ENCODE measurements at places on chromosomes 11 and 22. TPM values are rescaled to one million over a fixed set of nuclear protein-coding genes. Genes with fewer than 3 reads are reported as not detected.

MUC6 gene
- not detected for total RNA-seq

MICAL2 gene
- total RNA-seq: 252 TPM

OR2AT4 gene
- total RNA-seq: not detected

PLAAT3 gene
- total RNA-seq: 21.7 TPM

TSSK2 gene
- not detected for total RNA-seq

DNA sequence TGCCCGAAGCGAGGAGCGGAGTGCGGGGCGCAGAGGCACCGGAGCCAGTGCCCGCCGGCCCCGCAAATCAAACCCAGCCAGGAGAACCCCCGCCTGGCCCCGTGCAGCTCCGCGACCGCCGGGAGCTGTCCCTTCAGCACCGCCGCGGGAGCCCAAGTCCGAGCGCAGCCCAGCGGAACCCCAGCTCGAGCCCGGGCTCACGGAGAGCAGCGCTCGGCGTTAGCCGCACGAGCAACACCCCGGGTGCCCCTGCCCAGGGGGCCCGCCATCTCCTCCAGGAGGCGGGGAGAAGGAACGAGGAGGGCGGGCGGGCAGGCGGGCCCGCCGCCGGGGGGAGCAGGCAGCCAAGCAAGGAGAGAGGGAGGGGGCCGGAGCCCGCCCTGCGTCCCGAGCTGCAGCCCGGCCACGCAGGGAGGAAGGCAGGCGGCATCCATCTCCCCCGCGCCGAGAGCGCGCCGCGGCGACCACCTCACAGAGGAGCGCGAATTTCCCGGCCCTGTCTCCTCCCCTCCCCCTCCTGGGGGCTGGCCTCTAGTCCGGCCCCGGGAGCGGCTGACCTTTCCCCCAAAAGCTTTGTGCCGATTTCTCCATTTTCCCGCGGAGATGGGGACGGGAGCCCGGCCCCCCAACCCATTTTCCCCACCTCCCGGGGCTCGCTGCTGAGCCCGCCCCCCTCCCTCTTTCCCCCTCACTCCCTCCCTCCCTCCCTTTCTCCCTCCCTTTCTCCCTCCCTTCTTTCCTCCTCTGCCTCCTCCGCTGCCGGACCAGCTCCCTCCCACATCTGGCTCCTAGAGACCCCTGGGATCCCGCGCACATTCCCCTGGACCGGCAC, 621 bp downstream of the KCNC1 start:
- no peak for DNase-seq

DNA sequence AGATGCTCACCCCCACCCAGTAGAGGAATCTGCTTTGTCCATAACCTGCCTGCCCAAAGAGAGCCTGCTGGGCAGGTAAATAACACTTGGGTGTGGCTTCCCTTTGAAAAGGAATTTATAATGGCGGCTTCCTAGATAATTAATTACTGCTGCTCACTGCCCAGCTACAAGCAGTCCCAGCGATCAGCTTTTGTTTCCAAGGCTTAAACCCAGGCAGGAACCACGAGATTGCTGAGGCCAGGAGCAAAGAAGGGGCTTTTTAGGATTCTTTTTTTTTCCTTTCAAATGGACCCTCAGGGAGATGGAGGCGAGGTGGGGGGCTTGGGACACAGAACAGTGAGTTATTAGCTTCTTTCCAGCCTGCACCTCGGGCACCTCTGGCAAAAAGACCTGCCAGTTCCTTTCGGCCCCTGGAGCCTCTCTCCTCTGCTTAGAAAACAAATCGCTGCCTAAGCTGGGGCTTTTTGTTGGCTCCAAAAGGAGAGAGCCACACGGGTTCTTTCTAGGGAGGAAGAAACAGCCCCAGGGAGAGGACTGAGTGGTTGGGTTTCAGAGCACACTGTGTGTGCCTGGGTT, 107.2 kb downstream of the TSPAN18 start:
- DNase-seq: no peak

DNA sequence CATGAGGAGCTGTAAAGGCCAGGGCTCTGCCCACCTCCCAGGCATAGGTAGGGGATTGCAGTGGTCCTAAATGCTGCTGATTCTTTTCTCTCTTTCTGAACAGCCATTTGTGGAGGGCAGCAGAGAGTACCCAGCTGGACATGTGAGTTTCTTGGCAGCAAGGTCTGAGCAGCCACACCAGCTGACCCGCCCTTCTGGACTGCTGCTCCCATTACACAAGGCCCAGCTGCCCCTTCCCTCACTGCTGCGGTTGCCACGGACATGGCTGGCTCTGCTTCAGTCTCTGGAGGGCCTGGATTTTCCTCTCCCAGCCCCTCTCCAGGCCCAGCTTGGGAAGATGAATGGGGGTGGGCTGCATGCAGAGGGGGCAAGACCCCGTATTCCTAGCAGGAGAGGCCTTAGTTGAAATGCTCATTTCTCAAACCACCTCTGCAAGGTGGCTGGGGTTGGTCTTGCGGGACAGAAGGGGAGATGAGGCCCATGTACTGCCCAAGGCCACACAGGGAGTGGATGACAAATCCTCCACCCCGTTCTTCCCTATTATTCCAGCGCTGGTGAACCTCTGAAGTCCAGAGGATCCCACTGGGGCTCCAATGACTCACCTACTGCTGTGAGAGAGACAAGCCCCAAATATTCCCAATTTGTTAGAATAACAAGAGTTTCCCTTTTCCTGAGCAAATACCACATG, 4.6 kb downstream of the LGALS12 start:
- DNase-seq: no peak

DNA sequence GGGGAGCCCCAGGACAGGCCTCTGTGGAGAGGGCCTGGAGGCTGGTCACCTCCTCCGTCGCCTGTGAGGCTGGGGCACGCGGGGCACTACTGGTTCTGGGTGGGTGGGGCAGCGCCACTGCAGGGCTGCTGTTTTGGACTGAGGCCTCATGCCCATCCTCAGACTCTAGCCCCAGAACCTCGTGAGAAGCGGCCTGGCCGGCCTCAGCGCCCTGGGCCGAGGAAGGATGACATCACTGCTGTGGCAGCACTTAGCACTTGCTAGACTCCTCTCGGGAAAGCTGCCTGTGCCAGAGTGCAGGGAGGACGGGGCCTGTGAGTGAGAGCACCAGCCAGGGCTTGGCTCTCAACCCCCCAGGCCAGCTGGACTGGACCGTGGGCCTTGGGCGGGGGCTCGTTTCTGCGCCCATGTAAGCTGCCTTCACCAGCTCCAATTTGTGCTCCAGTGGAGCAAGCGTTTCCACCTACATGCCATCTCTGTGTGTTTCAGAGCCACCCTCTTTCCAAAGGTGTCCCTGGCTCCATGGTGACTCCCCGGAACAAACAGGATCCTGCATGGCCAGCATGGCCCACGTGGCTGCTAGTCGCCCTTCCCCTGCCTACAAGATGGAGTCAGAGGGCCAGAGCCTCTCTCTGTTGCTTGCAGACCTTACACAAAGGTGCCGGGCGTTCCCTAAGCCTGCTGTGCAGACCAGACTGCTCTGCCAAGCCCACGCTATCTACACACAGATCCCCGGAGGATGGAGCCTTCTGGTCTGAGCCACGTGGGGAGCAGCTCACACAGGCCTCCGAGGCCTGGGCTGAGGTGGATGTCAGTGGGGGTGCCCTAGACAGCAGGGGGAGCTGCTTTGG, 102.9 kb downstream of the CTTN start:
- no peak for DNase-seq

GRCh38 chr11:1012740-1013630, 23.5 kb downstream of the MUC6 start:
- DNase-seq: no peak

DNA sequence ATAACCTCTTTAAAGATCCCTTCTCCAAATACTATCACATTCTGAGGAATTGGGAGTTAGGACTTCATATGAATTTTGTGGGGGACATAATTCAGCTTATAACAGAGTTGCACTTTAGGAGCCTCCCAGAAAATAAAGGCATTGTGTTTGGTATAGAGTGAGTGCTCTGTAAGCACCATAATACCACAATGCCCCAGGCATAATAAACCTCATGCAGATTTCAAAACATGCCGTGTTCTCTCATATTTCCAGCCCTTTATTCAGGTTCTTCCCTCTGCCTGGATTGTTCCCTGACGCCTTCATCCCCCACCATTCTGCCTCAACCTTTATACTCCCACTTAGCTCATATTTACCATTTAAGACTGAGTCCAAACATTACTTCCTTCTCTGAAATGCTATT, 398.8 kb upstream of the FAT3 start:
- no peak for DNase-seq

DNA sequence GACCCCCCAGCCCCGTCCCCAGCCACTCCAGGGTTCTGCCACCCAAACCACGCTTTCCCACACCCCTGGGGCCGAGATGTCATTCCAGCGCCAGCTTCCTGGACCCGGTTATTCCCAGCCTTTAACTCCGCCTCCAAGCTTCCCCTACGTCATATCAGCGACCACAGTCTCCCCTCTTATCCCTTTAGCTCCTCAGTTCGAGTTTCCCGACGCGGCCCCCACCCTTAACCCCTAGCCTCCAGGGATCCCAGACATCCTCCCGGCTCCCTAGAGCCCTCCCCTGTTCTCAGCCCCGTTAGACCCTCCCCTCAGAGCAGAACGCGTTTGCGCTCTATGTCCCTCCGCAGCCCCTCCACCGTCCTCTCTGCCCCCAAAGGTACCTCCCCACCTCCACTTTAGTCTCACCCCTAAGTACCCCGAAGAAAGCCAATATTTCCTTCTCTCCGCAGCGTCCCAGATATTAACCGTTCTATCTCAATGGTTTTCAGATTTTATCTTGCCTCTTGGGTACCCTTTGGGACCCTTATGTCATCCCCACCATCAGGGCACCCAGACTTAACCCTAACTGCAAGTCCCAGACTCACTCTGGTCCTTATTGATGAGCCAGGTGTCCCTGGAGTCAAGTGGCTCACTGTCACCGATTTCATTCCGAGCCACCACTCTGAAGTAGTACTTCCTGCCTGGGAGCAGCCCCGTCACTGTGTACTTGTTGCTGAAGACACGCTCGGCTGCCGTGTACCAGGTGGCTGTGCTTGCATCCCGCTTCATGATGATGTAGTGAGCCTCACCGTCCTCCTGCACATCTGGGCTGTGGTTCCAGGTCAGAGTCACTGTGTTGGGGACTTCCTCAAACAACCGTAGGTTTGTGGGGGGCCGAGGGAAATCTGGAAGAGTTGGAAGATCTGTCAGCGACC, 8.0 kb downstream of the TMEM86A start:
- DNase-seq: no peak

DNA sequence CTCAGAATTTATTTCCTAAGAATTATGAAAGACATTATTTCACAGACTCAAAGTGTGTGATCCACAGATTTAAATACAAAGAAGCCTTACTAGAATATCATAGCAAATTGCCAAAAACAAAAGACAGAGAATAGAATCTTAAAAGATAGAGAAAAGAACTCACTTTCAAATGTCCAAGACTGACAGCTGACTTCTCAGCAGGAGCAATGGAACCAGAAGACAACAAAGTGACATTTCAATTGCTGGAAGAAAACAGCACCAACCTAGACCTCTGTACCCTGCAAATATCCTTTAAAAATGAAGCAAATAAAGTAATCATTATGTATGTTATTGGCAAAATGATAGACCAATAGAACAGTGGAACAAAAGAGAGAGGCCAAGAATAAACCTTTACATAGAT, 109.2 kb downstream of the TTC17 start:
- no peak for DNase-seq

- no peak for DNase-seq
Observed at GRCh38 chr22:20885017-20885556, 26.3 kb downstream of the SNAP29 start.

DNA sequence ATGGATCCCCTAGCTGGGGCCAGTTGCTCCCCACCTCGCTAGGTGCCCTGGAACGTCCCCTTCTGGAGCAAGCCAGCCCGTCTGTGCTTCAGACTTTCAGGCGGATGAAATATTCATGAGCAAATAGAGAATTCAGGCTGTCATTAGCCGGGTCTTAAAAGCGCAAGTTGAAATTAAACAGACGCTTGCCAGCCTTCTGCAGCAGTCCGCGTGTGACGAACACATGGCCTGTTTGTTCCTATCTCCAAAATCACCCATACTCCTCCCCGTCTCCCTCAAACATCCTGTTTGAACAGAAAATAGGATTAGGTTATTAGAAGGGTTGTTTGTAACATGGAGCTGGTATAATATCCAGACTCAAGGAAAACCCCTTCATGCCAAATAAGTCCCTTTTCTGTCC, 38.7 kb downstream of the MYO18B start:
- no peak for DNase-seq

DNA sequence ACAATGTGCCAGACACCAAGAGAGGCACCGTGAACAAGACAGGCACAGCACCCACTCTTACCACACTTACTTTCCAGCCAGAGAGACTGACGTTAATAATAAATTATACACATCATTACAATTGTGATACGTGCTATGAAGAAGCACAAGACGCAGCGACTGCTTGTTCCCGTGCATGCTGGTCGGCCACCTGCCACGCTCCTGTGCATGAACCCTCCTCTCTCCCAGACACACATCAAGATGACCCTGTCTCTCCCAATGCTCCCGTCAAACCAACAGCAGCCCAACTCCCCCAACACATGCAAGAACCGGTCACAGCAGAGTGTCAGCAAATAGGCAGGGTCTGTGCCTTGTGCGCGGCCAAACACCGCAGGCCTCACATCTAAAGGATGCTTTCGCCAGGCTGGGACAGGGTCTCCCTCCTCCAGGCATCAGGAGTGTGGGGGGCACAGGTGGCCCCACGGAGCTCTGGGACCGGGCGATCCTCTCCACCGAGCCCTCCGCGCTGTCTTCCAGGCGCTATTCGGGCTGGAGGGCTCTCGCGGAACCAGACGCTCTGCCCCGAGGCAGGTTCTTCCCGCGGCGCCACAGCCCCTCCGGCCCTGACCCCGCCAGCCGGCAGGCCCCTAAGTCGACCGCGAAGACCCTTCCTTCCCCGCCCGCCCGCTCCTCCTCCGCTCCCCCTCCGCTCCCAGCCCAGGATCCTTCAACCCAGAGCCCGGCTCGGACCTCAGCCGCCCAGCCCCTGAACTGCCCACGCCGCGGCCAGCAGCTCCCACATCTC, 533 bp downstream of the SERGEF start:
- no peak for DNase-seq

- DNase-seq: no peak
Observed at GRCh38 chr11:82980947-82981346, 79.4 kb downstream of the DDIAS start.

DNA sequence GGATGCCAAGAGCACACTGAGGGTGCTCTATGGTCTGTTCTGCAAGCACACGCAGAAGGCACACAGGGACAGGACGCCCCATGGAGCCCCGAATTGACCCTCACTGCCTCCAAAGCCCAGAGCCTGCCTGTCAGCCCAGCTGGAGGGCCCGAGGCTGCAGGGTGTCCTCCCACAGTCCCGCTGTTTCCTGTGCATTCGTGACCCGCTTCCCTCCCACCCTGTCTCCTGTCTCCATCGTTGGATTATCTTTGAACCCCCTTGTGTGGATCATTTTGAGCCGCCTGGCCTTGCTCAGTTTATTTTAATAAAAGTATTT, 25.6 kb downstream of the PARVG start:
- no peak for DNase-seq
